ENCODE measurements at places on chromosomes 3 and 15.

DNA sequence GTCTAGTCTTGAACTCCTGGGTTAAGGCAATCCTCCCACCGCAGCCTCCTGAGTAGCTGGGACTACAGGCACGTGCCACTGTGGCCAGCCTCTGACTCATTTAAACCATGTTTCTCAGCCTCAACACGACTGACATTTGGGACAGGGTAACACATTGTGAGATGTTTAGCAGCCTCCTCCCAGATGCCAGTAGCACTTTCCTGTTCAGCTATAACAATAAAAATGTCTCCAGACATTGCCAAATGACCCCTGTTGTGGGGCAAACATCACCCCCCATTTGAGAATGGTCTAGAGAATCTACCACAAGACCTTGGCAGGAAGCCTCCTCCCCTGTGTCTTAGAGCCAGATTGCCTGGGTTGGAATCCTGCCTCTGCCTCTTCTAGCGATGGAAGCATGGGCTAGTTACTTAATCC, 8.4 kb downstream of the TMEM40 start:
- DNase-seq: peak; percentile 17

DNA sequence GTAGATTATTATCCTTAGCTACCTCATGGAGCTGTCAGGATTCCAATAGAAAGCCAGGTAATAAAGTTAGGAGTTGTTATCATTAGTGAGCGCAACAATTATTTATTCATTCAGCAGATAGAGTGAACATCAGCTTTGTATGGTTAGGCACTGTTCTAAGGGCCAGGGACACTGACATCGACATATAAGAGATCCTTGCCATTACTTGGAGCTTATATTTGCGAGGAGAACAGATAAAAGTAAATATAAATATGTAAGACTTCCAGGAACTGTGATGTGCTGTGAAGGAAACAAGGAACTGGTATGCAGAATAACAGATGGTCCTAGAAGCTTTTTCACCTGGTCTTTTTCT, 473 bp downstream of the LSM3 start:
- no peak for DNase-seq

DNA sequence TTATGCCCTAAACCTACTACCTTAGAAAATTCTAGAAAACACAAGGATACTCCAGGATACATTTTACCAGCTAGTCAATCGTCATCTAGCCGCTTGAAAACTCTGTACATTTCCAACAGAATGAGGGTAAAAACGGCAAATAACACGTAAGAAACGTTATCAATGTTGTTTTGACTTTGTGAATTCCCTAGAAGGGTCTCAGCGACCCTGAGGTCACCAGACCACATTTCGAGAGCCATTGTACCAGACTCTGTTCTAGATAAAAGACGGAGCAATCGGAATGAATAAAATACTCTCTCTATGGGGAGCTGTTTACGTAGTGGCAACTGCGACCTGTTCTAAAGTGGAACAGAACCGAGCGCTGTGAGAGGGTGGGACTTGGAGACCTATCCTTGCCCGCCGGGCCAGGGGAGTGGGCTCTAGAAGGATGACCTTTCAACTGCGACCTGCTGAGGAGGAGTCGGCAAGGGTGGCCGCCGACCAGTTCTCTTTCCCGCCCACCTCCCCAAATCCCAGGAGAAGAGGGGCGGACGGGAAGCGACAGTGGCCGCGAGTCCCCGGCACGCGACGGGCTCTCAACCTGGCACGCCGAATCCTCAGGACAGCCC, 778 bp upstream of the AP4E1 start:
- peak; percentile 26 for DNase-seq

- no peak for DNase-seq
Measured at GRCh38 chr3:55286693-55287092, 200.4 kb downstream of the WNT5A start.

Measured in stimulated activated CD8-positive, alpha-beta memory T cell treated with anti-CD3 and anti-CD28 coated beads, Interleukin-15, amount 100 ng/mL, for 48 hours (primary cell).